COR-L47 (cell line): ENCODE measurements at places on chromosomes 6 and 20.
A peak's percentile ranks its signal among the peaks of the same experiment; 100 is the strongest.

DNA sequence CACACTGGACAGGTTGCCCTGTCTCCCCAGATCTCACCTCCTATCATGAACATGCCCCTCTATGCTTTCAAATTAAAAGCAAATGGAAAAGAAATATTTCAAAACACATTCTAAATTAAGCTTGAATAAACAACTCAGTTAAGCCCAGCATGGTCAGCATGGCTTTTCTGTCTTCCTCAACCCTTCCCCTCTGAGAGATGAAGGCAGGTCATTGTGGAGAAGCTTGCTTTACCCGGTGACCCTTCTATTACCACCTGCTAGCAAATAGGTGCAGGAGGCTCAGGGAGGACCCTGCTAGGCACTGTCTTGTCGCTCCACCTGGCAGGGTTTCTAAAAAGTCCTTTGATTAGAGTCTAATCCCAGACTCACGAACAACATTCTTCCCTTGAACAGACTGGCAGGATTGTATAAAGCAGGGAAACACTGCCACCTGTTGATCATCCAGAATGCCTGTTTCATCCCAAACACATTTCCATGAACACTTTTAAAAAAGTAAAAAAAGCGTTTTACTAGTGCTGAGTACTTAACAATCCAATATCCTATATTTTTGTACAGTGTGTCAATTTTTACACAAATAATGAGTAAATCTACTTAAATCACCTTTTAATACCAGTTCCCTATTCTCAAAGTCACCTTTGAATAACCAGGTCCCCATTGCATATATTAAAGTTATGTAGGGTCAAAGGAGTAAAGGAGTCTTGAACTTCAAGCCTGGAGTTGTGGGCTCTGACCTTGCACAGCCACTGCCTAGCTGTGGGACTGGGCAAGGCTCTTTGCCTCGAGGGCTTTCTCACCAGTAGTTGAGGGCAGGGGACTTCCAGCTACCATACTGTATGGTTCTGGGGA, 75.5 kb downstream of the GPR6 start:
- no peak for DNase-seq

- peak; percentile 93 for DNase-seq
These were observed 83.4 kb downstream of the ADGRB3 start for GRCh38 chr6:68718385-68719073.

- DNase-seq: no peak
These were observed 39.4 kb upstream of the FABP7 start for GRCh38 chr6:122740091-122740490.

GRCh38 chr6:153125032-153125431, 6.0 kb downstream of the RGS17 start:
- no peak for DNase-seq

DNA sequence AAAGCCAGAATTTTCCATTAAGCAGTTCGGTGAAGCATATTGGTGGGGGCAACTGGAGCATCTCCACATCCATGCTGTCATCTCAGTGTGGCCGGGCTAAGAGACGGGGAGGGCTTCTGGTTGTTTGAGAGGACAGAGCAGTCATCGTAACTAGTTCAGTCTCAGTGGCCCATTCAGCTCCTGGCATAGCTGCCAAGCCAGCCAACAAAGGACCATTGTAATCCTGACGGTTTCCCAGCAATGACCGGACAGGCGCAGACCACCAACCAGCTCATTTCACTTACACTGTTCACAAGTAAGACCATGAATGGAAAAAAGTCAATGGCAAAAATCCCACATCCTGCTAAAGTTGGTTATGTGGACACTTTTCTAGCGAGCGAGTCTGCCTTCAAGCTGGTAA, 14.9 kb upstream of the HDDC2 start:
- DNase-seq: no peak

- no peak for DNase-seq
These were observed 3.8 kb upstream of the LRRN4 start for GRCh38 chr20:6057691-6058090.

- no peak for DNase-seq
These were observed 429 bp downstream of the AMD1 start for GRCh38 chr6:110874880-110875547.

DNA sequence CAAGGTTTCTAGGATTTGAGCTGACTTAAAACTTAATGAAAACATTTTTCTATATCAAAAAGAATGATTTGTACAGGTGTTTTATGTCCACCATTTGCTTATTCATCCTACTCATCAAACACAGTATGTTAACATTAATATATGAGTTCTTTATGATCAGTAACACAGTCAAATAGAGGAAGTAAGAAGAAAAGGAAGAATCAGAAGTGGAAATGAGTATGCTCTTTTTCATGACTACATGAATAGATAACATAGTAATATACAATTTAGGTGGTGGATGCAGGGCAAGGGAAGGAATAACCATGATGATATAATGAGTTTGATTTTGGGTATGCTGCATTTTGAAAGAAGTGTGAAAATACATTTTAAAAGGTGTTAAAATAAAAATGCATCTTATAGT, 16.5 kb downstream of the KPNA5 start:
- no peak for DNase-seq

- DNase-seq: no peak
These were observed 636.3 kb downstream of the UTRN start for GRCh38 chr6:144921206-144921975.

- no peak for DNase-seq
These were observed 393 bp upstream of the FABP7 start for GRCh38 chr6:122778985-122779661.

DNA sequence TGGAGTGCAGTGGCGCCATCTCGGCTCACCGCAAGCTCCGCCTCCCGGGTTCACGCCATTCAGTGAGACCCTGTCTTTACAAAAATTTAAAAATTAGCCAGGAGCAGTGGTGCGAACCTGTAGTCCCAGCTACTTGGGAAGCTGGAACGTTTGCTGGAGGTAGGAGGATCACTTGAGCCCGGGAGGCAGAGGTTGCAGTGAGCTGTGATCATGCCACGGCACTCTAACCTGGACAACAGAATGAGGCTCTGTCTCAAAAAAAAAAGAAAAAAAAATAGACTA, 5.7 kb upstream of the PARD6B start:
- no peak for DNase-seq

DNA sequence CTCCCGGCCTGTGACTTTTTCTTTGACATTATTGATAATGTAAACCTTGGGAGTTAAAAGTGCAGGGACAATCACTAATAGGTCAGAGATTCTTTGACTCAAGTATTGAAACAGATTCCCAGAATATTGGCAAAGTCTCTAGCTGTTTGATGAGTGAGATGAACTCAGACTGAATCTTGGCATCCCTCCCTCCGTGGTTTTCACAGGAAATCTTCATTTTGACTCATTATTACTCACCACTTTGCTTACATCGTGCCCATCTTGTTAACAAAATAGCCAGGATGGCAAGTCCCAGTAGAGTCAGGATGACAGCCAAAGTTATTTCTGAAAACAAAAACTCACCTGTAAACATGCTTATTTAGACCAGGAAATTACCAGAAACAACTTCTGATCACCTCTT, 2.0 kb downstream of the TSBP1 start:
- no peak for DNase-seq

GRCh38 chr6:164749221-164750064, 560.0 kb downstream of the C6orf118 start:
- DNase-seq: no peak

DNA sequence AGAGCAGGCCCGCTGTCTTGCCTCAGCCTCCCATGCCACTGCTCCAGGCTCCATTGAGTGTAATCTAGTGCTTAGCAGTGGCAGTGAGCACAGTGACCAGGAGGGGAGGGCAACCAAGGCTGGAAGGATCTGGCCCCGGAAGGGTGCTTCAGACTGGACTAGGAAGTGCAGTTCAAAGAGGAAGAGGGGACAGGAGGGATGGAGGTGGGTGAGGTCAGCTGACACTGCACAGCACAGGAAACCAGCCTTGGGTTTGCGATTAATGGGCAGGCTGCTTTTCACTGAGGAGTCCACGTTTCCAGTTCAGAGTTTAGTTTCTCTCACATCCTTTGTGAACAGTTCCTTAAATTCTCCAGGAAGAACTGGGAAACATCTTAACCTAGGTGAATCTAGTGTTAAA, 46.9 kb downstream of the CDS2 start:
- no peak for DNase-seq

- no peak for DNase-seq
These were observed 36.5 kb downstream of the TGM6 start for GRCh38 chr20:2417213-2417541.

- DNase-seq: no peak
These were observed 628 bp downstream of the RBM24 start for GRCh38 chr6:17281497-17282481.

GRCh38 chr6:26629359-26629758, 30.2 kb downstream of the ZNF322 start:
- DNase-seq: no peak

GRCh38 chr6:68447112-68447511, 188.0 kb upstream of the ADGRB3 start:
- DNase-seq: no peak

GRCh38 chr20:50472693-50473664, 37.2 kb upstream of the PTPN1 start:
- DNase-seq: no peak

GRCh38 chr6:411402-412145, 20.0 kb downstream of the IRF4 start:
- no peak for DNase-seq

- no peak for DNase-seq
These were observed 734 bp downstream of the ZSCAN26 start for GRCh38 chr6:28267695-28268059.

DNA sequence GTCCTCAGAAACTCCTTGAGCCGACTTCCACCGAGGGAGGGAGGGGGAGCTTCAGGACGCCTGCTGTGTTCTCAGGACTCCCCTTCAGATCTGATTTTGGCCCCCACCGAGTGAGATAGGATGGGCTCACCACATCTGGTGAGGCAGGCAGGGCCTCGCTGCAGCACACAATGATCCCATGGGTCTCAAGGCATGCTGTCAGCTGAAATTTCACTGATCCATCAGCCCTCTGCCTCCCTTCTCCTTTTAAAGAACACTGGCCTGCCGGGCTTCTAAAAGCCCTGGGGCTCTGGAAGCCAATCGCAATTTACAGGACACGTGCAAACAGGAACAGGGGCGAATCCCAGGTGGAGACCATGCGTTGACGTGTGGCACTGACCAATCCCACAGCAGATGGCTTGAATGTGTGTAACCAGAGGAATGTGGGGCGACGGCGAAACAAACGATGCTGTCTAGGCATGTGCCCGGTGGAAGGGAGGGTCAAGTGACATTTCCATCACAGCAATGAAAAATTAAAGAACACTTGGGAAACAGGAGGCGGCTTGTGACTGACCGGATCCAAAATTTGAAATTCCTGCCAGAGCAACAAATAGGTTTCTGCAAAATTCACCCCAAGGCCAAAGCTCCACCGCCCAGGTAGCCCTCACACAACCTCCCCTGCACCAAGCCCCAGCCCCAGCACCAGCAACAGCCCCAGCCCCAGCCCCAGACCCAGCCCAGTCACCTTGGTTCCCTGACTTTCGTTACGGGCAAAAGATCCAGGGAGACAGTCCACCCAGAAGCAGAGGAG, 167.1 kb upstream of the ZNF337 start:
- DNase-seq: no peak

DNA sequence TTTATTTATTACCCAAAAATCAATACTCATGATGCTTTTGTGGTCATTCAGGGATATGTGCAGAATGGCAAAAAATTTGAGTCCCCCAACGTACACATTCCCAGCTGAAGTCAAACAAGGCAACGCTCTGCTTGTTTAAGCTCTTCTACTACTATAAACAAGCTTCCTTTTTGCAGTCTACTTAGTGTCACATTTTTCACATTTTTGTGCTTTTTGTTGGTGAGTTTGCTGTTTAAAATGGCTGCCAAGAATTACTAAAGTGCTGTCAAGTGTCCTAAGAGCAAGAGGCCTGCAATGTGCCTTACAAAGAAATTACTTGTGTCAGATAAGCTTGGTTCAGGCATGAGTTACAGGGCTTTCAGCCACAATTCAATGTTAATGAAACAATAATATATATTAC, 2.1 kb downstream of the WFDC8 start:
- DNase-seq: no peak

DNA sequence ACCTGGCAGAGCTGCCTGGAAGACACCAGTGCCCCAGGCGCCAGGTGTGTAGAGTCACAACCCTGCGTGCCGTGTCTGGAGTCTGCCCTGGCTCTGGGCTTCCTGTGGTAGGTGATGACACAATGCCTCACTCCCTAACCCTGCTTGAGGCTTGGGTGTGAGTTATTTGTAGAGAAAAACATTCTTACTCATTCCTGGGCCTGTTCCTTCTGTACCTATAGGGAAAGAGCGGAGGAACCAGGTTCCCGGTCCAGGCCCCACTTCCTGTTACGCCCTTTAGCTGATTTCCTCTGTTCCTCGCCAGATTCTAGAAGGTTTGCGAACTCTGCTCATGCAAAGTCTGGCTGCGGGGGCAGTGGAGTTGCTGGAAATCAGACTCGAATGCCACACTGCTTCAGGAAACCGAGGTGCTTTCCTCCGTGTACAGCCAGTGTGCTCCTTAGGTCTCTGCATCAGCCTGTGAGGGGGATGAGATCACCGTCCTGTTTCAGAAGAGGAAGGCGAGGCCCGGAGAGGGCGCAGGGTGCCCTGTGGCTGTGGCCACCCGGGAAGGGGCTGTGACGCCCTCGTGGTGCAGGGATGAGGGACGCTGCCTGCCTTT, 67.1 kb upstream of the DUSP22 start:
- no peak for DNase-seq

GRCh38 chr6:33114406-33114805, 38.6 kb downstream of the HLA-DPB1 start:
- DNase-seq: no peak

- DNase-seq: no peak
These were observed 198.8 kb upstream of the THEMIS start for GRCh38 chr6:128099571-128100197.

GRCh38 chr20:33984182-33984719, 9.5 kb upstream of the RALY start:
- DNase-seq: no peak

GRCh38 chr6:44342052-44342451, 398 bp upstream of the SPATS1 start:
- no peak for DNase-seq

DNA sequence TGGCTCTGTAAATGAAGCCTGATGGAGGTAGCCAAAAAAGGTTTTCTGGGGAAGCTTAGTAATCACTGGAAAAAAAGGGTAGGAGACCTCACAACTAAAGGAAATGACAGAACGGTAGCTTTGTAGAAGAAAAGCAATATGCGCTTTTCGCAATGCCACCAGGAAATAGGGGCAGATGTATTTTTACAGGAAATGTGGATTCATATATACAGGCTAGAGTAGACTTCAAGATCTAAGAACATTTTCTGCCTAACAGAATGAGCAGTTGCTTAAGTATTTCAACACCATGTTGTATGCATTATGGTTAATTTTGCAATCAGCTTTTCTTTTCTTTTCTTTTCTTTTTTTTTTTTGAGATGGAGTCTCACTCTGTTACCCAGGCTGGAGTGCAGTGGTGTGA, 219.6 kb downstream of the CD83 start:
- DNase-seq: no peak

GRCh38 chr20:63610581-63611435, 16.1 kb downstream of the GMEB2 start:
- DNase-seq: no peak

- DNase-seq: no peak
These were observed 14.6 kb upstream of the HLA-F start for GRCh38 chr6:29708432-29709179.
